ENCODE measurements at places on chromosomes 16 and 17.

GRCh38 chr16:74743668-74744299 lies 30.8 kb downstream of the FA2H start:
- DNase-seq: no peak

DNA sequence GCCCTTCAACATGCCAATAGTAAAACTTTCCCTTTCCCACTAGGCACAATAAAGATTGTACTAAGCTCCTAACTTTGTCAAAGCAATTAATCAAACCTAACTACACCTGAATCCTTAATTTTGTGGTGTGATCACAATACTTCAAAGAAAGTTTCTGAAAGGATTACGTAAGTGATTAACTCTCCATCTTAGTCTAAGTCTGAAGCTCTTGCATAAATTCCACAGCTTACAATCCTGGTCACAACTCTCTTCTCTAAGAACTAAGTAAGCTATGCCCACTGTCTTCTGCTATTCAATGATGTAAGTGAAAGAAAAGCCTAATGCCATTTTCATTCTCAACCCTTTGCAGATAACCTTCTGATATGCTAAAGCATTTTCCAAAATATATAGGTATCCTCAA lies 15.4 kb downstream of the SIAH1 start:
- no peak for DNase-seq

DNA sequence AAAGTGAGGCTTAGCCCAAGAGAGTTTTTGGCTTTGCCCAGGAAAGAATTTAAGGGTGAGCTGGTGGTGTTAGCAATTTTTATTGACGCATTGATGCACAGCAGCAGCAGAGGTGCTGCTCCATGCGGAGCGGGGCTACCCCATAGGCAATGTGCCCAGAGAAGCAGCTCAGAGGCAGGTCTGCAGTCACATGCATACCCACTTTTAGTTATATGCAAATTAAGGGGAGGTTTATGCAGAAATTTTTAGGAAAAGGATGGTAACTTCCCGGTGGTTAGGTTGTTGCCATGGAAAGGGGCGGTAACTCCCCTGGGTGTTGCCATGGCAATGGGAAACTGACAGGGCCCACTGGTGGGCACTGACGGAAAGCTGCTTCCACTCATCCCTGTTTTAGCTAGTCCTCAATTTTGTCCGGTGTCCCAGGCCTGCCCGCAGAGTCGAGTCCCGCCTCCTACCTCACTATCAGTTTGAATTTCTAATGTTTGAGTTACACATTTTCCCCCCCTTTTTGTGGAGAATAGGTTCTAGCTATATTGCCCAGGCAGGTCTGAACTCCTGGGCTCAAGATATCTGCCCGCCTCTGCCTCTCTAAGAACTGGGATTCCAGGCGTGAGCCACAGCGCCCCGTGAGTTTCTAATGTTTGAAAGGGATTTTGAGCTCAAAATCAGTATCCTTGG lies 10.4 kb upstream of the GJD3 start:
- DNase-seq: no peak

DNA sequence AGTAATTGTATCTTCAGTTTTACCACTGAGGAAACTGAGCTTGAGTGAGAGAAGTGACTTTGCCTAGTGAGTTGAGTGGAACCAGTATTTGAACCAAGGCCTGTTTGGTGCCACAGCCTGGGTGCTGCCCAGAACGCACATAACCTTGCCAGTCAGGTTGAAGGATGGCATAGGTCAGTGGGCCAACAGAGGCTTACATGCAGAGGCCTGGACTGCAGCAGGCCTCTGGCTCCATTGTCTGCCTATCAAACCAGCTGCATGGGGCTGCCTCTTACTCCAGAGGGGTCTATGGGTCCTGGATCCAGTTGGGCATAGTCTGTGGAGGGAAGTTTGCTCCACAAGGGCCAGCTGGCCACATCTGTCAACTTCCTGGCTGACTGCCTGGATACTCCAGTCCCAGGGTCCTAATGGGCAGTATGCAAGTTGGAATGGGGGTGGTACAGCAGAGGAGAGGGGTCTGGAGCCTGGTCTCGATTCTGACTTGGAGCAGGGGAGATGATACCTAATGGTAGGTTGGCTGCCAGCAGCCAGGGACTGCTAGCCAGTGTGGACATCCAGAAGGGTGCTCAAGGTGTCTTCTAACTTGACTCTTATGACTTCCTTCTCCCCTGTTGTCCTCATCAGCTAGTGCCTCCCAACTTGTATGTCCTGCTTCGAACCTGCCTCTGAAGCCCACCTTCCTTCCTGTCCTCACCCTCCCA lies 11.1 kb upstream of the RNF112 start:
- no peak for DNase-seq

GRCh38 chr16:85159179-85159980 lies 47.1 kb upstream of the CIBAR2 start:
- no peak for DNase-seq

- DNase-seq: no peak
These were observed 146.1 kb downstream of the IRF8 start for GRCh38 chr16:86044881-86045590.
